ENCODE measurements at places on chromosomes 11 and 22.

GRCh38 chr22:37519268-37520195 lies at the start of gene CARD10:
TSS of gene CARD10 (minus strand) at chr22:37519415. CDS start at chr22:37519200, 215 bp downstream.
- no peak for DNase-seq

- no peak for DNase-seq
Measured at GRCh38 chr22:49699928-49700498, 127.7 kb downstream of the BRD1 start.

- DNase-seq: no peak
Measured at GRCh38 chr11:38543311-38543710, 1945.3 kb upstream of the RAG2 start.

DNA sequence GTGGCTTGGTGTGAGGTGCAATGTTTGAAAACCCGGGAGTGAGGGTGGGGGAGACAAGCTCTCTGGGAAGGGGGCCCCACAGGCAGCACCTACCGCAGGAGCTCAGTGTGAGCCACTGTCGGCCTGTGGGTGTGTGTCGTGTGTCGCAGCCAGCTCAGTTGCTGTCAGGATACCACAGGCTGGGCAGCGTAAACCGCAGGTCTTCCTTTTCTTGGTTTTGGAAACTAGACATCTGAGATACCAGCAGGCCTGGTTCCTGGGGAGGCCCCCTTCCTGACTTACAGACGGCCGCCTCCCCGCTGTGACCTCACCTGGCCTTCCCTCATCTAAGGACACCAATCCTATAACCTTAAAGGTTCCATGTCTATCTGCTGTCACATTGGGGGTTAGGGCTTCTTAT lies 19.4 kb downstream of the IRF7 start:
- no peak for DNase-seq

DNA sequence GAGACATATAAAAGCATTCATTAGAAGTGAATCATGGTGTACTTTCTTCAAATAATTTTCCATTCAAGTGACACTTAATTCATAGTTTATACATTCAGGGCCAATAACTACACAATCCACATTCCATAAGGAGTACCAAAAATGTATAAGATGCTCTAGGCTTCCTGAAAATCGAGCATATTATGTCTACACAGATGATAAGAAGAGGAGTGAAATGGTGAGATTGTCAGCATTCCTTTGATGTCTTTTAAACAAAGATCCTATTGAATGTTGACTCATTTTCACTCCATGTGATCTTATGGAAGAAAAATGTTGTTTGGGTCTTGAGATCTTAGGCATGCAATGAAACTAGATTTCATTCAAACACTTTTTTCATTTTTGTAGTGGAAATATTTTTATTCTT lies 843.2 kb downstream of the KCNA4 start:
- no peak for DNase-seq

GRCh38 chr11:92070026-92070889 lies 154.4 kb upstream of the FAT3 start:
- DNase-seq: no peak

DNA sequence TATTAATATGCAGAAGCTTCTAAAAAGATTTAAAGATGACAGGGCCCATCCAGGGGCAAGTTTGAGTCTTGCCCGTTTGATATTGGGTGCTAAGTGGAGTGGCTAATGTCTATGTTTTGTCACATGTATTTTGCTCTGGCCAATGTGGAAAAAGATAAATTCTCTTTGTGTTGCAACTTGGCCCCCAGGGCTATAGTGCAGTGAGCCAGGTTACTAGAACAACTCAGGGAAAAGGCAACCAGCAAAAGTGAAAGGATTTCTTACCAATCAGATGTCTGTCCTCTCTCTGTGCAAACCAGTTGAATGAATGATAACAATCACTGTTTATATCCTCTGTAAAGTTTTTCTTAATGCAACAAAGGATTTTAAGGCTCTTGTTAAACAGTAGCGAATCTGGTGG lies 4.6 kb upstream of the CLNS1A start:
- DNase-seq: no peak

GRCh38 chr11:371051-371450 lies 1.8 kb downstream of the B4GALNT4 start:
- DNase-seq: no peak

DNA sequence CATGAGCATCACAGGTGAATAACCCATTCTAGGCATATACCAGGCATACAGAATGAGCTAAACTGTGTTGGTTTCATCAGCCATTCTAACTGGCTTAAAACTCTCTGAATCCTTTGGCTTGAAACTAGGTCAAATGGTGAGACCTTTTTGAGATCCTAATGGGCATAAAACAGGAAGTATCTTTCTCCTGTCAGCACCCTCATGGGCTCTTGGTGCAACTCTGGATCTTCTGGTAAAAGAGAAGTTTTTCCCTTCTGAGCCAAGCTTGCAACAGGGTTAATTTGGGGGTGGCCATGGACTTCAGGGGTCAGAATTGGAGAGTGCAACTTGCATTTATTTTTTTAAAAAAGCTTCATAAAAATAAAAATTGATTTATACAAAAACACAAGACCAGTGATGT lies 67.9 kb upstream of the GRAMD1B start:
- DNase-seq: no peak

DNA sequence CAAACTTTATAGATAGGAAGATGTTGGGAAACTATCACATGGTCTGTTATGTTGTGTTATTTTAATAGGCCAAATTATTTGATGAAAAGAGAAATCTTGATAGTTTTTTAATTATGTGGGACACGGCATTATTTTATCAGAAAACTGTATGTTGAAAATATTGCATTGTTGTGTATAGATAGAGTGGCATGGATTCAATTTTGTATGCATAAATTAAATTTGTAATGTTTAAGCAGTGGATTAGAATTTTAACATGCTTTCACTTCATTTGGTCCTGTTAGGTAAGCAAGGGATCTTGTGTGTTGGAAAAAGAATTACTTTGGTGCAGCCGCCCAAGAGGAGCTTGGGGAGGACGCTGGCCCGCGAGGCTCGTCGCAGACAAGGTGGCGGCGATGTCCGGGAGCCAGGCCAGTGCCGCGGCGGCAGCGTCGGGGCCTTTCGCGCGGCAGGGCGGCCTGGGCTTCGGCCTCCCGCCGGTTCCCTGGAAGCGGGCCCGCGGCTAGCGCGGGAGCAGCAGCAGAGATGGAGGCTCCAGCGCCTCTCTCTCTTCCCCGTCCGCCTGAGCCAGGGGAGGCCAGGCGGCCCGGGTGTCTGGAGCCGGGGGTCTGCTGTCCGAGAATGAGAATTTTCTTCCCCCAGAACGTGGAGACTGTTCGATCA lies 82.7 kb downstream of the GGT1 start:
- no peak for DNase-seq

GRCh38 chr22:45358127-45358526 lies 48.4 kb downstream of the FAM118A start:
- no peak for DNase-seq

GRCh38 chr11:10655943-10656576 lies 37.5 kb downstream of the IRAG1 start:
- DNase-seq: no peak

- DNase-seq: no peak
Measured at GRCh38 chr11:17432002-17432401, 43.5 kb upstream of the KCNJ11 start.

- no peak for DNase-seq
Measured at GRCh38 chr11:74037309-74037708, 28.4 kb upstream of the UCP3 start.

- no peak for DNase-seq
Measured at GRCh38 chr11:114762408-114762807, 84.1 kb downstream of the NXPE2 start.

- no peak for DNase-seq
Measured at GRCh38 chr11:6992026-6992425, 28.1 kb downstream of the ZNF214 start.

GRCh38 chr11:66951927-66952337 lies 6.3 kb downstream of the PC start:
- no peak for DNase-seq

- DNase-seq: no peak
Measured at GRCh38 chr22:36056980-36057379, 28.4 kb upstream of the RBFOX2 start.

DNA sequence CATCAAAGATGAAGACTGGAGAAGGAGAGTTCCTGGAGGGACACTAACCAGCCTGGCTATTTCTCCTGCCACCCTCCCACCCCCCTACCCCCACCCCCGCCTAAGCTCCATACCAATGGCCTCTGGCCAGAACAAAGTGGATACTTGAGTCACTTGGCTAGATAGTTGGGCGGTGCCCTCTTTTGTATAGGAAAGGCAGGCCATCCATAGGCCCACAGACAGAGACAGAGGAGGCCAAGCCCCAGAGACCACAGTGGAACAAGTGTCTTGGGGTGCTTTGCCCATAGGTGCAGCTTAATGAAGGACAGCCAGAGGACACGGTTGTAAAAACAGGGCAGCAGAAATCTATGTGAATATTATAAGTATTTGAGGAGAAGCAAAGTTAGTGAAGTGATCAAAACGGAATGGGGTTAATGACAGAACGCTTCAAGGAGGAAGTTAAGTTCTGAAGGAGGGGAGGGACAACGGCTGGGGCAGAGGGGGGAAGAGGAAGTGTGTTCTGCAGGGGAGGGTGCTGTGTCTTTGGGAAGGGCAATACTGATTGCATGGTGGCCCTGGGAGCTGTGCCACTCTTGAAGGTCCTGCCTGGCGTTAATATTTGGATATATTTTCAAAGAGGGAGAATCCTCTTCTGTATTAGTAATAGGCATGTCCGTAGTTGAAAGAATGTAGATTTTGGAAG lies 32.7 kb downstream of the FLI1 start:
- no peak for DNase-seq

GRCh38 chr22:23179381-23180299 lies 669 bp upstream of the BCR start:
- no peak for DNase-seq

GRCh38 chr11:113411536-113411935 lies 24.0 kb downstream of the ANKK1 start:
- no peak for DNase-seq

DNA sequence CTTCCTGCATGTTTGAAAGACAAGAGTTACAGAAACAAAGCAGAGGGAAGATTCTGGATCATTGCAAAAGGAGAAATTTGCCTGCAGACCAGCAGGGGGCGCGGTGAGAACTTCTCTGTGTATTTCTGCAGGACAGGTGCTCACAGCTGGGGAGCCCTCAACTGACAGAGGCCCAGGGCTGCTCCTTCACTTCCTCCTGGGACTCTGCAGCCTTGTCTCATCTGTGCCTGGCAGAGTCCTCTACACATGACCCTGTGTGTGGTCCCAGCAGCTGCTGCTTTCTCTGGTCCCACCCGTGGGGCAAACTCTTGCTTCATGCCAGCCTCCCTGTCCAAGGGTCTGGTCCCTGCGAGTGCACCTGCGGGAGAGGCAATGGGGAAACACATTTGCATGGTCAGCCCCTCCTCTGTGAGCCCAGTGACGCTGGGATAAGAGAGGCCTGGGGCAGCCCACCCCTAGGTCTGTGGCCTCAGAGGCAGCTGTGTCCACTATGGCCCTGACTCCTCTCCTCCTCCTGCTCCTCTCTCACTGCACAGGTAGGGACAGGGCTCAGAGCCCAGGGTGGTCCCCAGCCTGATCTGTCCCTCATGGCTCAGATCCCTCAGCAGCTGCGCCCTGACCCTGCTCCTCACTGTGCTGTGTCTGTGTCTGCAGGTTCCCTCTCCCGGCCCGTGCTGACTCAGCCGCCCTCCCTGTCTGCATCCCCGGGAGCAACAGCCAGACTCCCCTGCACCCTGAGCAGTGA lies 43.2 kb upstream of the VPREB1 start:
- DNase-seq: peak; percentile 35

DNA sequence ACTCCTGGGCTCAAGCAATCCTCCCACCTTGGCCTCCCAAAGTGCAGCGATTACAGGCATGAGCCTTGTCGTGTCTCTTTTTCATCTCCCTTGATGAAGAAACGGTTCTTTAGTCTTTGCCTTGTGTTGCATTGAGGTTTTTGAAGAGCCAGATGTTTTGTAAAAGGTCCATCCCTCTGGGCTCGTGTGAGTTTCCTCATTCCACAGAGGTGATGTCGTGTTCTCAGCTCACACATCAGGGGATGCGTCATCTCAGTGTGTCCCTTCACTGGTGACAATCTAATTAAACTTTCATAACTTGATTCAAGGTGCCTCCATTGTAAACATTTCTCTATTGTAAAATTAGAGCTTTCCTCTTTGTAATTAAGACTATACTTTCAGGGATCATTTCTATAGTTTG lies 29.7 kb upstream of the TEF start:
- no peak for DNase-seq

GRCh38 chr11:65279741-65280440 lies 18.1 kb downstream of the POLA2 start:
- DNase-seq: peak; percentile 21

DNA sequence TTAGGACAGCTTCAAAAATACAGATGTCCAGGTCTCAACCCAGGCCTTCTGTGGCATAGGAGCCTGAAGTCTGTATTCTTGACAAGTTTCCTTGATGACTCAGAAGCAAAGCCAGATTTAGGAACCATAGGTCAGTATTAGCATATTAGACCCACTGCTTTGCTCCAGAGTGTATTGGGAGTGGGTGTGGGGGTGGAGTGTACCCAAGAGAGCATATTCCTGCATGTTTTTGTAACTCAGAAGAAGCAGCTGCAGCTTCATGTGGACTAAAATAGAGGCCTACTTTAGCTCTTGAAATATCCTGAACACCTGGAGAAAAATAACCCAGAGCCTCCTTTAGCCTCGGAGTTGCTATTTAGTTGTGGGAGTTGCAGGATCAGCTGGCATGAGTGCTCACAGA lies 106.7 kb downstream of the CCDC81 start:
- DNase-seq: no peak

- DNase-seq: no peak
Measured at GRCh38 chr22:49209452-49210195, 618.0 kb downstream of the BRD1 start.

DNA sequence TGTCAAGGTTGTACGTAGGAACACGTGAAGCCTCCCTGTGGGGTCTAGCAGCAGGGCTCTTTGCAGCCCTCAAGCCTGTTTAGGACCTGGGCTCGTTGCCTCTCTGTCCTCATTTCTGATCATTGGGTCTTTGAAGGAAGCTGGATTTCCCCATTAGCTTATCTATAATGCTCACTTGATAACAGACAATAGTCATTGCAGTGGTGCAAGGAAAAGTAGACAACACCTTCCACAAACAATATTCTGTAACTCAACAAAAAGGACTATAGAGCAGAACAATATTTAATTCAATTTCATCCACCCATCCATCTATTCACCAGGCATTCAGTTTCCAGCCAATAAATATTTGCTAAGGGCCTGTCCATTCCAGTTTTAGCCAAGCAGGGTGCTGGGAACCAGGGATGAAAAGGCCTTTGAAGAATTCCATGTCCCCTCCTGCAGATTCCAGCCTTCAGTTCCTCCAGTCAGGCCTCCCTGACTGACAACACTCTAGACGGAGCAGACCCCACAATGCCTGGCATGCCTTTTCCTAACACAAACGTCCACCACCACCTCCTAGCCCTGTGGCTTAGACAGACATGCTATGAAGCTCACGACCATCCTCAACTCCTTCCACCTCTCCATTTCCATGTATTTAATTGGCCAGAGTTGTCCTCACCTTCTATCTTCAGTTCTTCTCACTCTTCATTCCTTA lies 12.7 kb upstream of the POLD3 start:
- no peak for DNase-seq

- DNase-seq: no peak
Measured at GRCh38 chr11:45834298-45834756, 12.9 kb upstream of the CRY2 start.

GRCh38 chr11:110081462-110082376 lies 11.5 kb upstream of the ZC3H12C start:
- no peak for DNase-seq
